ENCODE measurements at places on chromosomes 5 and 9.

DNA sequence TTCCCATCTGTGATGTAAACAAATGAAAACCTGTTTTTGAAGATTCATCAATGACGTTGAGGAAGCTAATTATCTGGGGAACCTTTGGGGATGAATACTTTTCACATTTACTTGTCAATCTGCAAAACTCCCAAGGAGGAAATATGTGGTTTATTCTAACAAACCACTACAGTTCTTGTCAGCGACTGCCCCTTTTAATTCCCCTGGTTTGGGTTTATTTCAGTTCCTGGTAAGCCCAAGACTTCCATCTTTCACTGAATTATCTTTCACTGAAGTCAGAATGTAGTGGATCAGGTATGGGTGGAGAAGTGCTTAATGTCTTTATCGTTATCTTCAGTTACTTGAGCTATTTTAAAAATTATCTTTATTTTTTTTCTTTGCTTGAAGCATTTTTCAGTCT lies 40.2 kb downstream of the TLR4 start:
- no peak for DNase-seq

DNA sequence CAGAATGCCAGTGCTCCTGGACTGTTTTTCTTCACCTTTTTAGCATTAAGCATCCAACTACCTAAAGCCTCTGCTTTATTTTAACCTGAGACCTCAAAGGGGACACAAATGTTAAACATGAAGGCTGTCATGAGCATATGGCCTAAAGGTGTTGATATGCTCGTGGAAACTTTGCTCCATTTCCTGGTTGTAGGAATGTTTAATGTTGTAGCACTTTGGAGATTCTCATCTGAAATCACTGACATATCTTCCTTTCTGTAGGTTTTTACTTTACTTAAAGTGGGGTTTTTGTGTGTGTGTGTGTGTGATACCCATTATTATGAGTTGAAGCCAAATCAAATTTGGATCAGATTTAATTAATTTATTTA lies 37.0 kb downstream of the HABP4 start:
- DNase-seq = no peak

GRCh38 chr9:119375892-119376291 lies 6.7 kb upstream of the BRINP1 start:
- no peak for DNase-seq

- DNase-seq = no peak
Observed at GRCh38 chr9:107905308-107906020, 415.9 kb upstream of the KLF4 start.

- no peak for DNase-seq
Observed at GRCh38 chr5:148393390-148393741, 9.6 kb downstream of the FBXO38 start.

DNA sequence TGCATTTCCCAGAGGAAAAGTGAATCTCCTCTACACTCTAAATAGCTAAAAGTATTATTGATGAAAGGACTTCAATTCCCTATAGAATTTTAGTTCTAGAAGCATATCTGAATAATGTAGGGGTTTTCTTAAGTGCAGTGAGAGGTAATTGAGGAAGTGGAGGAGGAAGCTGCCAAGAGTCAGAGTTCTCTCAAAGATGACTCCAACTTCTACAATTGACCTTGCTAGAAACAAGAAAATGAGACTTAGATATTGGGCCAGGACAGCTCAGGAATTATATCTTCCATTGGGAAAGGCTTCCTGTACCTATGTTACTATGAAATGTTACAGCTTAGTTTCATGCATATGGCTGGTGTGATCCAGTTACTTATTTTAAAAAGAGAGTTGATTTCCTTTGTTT lies 10.4 kb upstream of the F2R start:
- no peak for DNase-seq

- no peak for DNase-seq
Observed at GRCh38 chr9:7500521-7500920, 299.1 kb downstream of the DMAC1 start.

DNA sequence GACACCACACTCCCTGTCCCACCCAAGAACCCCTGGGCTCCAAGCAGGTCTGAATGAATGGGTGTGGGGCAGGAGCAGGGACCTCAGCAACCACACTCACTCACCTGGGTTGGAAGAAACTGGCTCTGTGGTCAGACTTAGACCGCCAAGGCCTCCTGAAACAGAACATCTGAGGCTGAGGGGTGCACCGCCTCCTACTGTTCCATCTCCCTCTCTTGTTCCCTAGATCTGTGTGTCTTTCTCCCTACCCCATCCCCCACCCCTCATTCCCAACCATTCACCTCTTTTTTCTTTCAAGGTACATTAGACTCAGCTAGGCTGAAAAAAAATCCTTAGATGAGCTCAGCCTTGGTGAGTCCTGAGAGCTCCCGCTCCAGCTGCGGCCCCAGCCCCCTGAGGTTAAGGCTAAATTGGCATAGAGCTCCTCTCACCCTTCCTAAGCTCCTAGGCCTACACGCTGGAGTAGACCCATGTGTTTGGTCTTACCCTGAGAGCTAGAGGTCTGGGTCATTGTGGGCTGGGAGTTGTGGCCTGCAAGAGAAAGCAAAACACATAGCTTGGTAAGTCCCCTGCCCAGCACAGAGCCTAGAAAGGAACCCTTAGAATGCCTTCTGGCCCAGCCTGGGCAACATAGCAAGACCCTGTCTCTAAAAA lies 4.8 kb downstream of the ECSCR start:
- no peak for DNase-seq

GRCh38 chr9:87676976-87677775 lies 48.7 kb upstream of the CTSL start:
- DNase-seq = no peak

DNA sequence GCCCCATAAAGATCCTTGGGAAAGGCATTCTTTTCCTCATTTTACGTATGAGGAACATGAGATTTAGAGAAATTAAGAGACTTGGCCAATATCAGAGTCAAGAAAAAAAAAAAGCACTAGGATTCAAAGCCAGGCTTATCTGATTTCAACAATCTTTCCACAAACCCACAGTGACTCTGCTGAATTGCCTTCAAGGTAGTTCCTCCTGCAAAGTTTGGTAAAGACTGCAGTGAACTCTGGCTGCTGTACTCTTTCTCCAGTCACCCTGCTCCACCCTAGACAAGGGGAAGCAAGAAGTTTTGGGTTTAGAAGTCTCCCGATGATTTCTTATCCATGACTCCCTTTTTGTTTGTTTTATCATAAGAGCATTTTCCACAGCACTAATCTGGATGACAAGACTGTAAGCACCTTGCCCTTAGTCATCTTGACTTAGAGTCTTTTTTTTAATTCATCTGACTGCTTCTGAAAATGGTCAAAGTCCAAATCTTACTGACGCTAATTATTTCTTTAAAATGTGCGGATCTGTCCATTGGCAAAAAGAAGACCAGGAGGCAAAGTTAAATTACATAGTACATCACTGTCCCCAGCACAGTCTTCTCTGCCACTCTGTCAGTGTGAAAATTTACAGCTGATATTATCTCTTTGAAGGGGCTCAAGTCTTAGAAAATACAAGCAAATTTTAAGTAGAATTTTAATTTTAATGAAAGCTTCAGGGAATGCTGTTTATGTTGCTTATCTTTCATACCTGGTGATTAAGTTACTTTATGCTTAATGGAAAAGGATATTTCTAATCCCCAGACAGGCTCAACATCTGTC lies 180.1 kb downstream of the TTLL11 start:
- DNase-seq = no peak

GRCh38 chr5:156109317-156110023 lies 217.5 kb upstream of the SGCD start:
- no peak for DNase-seq

- no peak for DNase-seq
Observed at GRCh38 chr9:121348221-121348620, 21.8 kb downstream of the STOM start.

GRCh38 chr5:138978581-138978980 lies 103.4 kb upstream of the LRRTM2 start:
- no peak for DNase-seq

DNA sequence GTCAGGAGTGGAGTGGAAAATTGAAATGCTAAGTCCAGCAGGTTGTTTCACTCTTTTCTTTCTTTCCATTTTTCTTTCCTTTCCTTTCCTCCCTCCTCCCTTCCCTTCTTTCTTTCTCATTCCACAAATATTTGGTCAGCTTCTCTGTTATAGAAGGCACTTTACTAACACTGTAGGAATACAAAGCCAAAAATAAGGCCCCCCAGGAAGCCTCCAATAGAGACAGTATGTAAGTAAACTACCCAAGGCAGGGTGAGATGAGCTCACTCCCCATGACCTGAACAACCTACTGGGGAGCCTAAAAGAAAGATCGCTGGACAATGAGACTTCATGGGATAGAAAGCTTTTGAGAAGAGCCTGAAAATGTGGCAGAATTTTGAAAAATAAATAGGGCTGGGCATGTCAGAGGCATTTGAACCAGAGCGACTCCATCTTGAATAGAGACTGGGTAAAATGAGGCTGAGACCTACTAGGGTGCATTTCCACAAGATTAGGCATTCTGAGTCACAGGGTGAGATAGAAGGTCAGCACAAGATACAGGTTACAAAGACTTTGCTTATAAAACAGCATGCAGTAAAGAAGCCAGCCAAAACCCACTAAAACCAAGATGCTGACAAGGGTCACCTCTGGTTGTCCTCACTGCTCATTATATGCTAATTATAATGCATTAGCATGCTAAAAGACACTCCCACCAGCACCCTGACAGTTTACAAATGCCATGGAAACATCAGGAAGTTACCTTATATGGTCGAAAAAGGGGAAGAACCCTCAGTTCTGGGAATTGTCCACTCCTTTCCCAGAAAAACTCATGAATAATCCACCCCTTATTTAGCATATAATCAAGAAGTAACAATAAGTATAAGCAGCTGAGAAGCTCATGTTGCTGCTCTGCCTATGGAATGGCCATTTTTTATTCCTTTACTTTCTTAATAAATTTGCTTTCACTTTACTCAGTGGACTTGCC lies 158.9 kb upstream of the EGFLAM start:
- no peak for DNase-seq

DNA sequence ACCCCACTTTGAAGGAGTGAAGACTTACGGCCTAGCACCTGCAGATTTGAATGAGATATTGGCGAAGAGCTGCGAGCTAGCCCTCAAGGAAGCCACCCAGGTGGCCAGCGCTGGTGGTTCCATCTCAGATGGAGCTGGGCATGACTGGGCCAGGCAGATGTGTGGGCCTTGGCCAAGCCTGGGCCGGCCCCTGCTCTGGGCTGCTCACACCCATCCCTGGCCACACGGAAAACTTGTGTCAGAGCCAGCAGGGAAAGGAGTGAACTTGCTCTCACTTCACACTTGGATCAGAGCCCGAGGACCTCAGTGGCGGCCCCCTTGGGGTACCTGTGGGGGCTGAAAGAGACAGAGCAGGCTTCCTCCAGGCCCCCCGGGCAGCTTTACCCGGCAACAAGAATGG lies 44.2 kb downstream of the ROPN1L start:
- no peak for DNase-seq

DNA sequence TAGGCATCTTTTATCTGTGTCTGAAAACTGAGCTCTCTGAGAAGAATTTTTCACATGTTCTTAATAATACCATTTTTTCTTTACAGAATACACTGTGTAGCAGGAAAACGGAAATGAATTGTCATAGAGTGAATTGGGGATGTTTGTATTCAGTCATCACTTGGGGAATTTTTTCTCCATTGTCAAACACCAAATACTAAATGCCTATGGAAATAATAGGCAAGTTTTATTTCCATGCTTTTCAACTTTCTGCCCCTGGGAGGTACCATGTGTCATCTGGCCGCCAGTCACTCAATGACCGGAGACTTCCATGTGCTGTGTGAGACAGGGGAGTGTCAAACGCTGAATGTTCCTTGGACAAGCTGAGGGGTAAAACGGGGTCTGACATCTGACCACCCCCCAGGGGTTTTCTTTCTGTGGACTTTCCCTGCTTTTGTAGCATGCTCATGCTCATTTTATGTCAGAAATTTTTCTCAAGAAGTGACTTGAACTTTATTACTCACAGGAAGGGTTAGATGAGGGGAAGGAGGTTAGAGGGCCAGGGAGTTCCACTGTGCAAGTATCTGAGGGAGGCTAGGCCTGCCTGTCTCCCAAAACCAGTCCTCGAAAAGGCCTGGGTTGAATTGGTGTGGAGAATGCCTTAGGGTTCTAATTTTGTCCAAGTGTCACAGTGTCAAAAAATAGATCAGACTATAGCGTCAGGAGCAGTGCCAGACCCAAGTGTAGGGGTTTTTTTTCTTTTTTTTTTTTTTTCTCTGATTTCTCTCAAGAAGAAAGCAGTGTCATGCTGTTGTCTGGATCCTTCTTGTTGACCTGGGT lies 438.6 kb downstream of the AGTPBP1 start:
- no peak for DNase-seq

DNA sequence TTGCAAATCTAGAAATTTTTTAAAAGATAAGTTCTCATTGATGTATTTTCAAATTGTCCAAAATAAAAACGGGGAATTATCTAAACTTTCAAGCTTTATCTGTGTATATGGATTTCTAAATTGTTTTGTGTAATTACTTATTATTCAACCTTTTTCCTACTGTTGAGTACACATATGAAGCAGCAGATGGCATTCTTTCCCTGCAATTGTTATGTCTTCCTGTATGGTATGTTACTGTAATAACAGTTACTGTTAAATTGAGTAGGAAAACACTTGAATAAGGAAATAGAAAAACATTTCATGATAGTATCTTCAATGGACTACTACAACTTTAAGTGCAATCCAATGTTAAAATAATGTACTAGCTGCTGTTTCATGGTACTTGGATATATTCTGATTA lies 124.8 kb downstream of the RANBP17 start:
- DNase-seq = no peak

- DNase-seq = no peak
Observed at GRCh38 chr5:14185326-14186058, 42.4 kb downstream of the TRIO start.

DNA sequence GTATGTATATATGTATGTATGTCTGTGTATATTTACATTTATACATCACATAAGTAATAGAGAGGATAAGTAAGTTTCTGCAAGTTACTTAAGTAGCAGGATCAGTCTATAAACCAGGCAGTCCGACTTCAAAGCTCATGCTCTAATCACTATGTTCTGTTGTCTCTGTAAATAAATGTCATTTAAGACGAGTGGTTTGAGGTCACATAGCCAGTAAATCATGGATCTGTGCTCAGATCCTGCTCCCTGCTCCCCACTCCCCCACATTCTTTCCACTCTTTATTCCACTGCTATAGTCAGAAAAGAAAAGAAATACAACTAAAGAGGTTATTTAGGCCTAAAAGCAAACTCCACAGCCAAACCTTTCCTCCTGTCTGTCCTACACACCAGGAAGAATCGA lies 90.4 kb downstream of the SERINC5 start:
- no peak for DNase-seq

GRCh38 chr5:77398896-77399295 lies 93.2 kb downstream of the WDR41 start:
- no peak for DNase-seq

All from activated naive CD4-positive, alpha-beta T cell treated with Interleukin-2 at 50 U/mL for 16 hours (primary cell).